ENCODE measurements at places on chromosomes 2 and 18.

DNA sequence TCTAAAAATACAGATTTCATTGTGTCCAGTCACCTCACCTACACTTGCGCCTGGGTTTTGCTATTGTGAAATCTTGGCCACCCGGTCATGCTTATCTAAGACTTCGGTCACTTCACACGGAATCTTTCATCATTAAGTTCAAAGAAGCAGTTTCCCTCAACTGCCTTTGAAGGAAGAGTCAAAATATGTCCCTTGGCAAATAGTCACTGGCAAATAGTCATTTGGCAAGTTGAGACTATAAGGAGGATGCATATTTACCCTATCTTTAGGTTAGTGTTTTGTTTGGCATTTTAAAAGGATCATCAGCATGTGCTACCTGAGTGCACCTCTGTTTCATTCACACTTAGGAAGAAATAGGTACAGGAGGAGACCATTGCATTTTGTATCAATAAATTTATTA lies 95.9 kb downstream of the FEZ2 start:
- no peak for DNase-seq

DNA sequence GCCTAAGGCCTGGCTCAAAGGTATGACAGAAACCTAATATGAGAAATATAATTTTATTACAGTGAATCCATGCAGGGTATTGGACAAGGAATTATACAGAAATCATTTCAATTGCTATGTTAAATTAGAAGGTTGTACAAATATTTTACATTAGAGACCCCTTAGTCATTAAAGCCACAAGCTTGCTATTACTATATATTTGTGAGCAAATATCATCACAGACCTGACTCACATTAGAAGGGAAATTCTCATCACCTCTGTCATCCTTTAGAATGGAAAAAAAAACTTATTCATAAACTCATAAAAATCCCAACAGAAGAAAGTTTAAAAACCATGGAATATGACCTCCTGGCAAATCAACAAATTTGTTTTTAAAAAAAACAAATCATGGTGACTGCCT lies 277.9 kb downstream of the DCC start:
- no peak for DNase-seq

GRCh38 chr18:47151439-47151838 lies 1.1 kb upstream of the HDHD2 start:
- no peak for DNase-seq

DNA sequence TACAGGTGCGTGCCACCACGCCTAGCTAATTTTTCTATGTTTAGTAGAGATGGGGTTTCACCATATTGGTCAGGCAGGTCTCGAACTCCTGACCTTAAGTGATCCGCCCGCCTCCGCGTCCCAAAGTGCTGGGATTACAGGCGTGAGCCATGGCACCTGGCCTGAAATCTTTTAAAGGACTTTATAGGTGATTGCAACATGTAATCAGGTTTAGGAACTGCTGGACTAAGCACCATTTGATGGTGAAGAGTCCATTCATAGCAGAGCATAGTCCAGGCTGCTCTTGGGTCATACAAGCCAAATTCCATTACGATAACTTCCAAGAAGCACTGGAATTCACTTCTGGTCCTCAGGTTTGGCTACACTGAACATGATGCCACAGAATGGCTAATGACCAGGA lies 200.6 kb upstream of the SMAD2 start:
- no peak for DNase-seq

GRCh38 chr2:82650038-82650437 lies 1809.0 kb downstream of the SUCLG1 start:
- DNase-seq, result no peak

DNA sequence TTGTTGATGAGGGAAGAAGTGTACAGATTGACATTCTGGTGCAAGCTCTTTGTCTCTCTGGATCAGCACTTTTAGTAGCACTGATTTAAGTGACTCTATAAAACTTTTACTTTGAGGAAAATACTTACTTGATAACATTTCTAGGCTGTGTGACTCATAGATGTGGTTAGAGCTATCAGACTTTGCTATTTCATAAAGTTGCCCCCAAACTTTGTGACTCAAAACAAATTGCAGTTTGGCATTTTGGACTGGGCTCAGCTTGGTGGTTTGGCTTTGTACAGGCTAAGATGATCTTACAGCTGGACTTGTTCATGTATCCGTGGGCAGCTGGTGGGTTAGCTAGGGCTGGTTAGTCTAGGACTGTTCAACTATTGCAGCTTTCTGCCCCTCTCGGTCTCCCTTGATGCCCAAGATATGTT lies 42.1 kb upstream of the GLS start:
- no peak for DNase-seq

- no peak for DNase-seq
Measured at GRCh38 chr2:179444056-179444455, 179.4 kb upstream of the SESTD1 start.
